Muscle of arm (tissue), 14 donors: ENCODE measurements at places on chromosomes 7 and 10. TPM values are rescaled to one million over a fixed set of nuclear protein-coding genes. Genes with fewer than 3 reads are reported as not detected.
A peak's percentile ranks its signal among the peaks of the same experiment; 100 is the strongest.

- no peak for DNase-seq
Observed at GRCh38 chr10:110847374-110847773, 24.4 kb upstream of the PDCD4 start.

GRCh38 chr10:50552771-50553535 lies 70.8 kb downstream of the SGMS1 start:
- no peak for DNase-seq

The RAMP3 gene
- 6.7 TPM for polyA plus RNA-seq

GRCh38 chr7:7104314-7104698 lies 78.0 kb upstream of the C1GALT1 start:
- no peak for DNase-seq

DNA sequence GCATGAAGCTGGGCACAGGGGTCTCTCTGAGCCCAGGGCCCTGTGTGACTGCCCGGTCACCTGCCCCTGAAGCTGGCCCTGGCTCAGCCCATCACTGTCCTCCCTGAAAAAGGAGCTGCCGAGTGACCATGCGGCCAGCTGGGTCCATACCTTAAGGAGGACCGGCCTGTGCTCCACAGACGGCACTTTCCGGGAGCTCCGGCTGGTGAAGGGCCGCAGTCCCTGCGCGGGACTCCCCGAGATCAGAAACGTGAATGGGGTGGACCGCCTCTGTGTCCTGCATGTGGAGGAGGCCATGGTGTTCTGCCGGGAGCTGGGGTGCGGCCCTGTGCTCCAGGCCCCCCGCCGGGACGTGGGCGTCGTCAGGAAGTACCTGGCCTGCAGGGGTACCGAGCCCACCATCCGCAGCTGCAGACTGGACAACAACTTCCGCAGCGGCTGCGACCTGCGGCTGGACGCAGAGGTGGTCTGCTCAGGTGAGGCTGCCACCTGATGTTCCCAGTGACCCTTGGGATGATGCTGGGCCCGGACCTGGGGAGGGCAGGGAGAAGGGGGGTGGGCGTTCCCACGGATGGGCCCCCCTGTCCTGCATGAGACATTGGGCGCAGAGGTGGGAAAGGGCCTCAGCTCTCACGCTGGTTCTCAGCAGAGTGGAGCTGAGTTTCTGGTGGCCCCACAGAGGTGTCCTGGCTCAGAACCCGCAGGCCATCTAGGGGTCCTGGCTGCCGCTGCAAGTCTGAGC lies 3.5 kb downstream of the SCART1 start:
- no peak for DNase-seq

The RNF148 gene
- not detected for polyA plus RNA-seq

DNA sequence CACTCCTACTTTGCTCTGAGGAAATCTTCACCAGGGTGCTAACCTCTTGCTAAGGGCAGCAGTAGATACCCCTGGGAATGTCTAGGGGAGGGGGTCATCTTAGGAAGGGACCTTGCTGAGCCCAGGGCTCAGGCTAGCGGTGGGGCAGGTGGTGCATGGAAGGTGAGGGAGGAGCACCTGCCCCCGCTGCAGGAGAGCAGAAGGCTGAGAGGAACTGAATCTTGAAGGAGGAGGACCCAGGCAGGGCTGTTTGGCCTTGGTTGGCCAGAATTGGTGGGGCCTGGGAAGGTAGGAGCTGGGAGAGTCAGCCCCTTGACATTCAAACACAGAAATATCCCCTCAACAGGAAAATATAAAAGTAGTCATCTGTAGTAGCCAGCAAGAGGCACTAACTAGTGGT lies 7.0 kb downstream of the CALHM3 start:
- no peak for DNase-seq

The MNX1 gene
- polyA plus RNA-seq, result not detected

DNA sequence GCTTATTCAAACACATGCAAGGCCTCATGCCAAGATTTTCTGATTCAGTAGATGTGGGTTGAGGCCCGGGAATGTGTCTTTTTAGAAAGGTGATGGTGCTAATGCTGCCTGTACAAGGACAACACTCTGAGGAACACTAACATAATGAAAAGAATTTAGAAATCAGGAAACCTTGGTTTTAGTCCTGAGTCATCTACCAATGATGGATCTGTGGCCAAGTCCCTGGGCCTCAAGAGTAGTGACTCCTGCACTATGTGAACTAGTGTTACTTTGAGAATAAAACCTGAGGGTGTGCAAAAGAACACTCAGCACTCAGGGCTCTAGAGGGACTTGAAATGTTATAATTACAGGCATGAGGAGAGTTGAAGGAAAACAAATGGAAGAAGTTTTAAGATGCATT lies 741.7 kb upstream of the GALNT17 start:
- DNase-seq, result no peak

- DNase-seq, result peak; percentile 71
Observed at GRCh38 chr7:66140924-66141323, 26.3 kb downstream of the CRCP start.

DNA sequence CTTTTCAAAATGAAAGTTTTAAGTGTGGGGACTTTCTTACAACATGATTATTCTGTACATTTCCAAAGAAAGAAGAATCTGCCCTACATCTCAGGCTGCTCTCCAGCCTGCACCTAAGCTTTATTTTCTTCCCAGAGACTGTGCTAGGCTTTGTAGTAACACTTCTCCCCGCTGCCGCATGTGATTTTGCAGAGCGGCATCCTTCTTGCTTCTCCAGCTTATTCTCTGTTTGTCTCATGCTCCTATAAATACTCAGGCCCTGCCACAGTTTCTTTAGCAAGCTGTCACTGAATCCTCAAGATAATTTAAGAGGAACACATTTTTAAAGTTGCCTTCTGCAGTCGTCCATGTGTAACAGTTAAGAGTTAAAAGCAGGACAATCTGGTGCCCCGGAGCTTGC lies 53.5 kb downstream of the INSYN2A start:
- DNase-seq, result no peak

DNA sequence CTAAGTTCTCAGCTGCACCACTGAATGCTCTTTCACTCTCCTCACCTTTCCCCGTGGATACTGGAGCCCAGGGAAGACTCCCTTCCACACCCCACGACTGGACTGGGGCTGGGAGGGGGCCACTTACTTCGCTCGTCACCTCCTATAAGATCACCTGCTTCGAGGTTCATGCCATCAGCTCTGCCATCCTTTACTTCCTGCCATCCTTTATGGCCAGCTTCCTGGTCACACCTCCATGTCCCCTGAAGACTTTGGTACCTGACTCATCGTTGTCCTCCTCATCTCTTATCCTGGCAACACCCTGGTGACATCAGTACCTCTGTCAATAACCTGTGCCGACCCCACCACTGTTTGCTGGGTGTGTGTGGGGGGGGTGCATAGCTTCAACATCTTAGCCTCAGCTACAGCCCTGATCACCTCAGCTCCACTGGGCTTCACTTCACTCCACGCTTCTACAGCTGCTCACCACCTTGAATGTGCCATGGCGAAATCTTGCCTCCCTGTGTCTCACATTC lies 8.7 kb upstream of the VDAC2 start:
- DNase-seq, result no peak

The OR2A2 gene
- polyA plus RNA-seq, result not detected

GRCh38 chr10:83680470-83680891 lies 458.8 kb upstream of the GHITM start:
- no peak for DNase-seq

- DNase-seq, result no peak
Observed at GRCh38 chr10:60611291-60611747, 167.0 kb upstream of the CDK1 start.

The NPSR1 gene
- polyA plus RNA-seq, result 0.99 TPM

DNA sequence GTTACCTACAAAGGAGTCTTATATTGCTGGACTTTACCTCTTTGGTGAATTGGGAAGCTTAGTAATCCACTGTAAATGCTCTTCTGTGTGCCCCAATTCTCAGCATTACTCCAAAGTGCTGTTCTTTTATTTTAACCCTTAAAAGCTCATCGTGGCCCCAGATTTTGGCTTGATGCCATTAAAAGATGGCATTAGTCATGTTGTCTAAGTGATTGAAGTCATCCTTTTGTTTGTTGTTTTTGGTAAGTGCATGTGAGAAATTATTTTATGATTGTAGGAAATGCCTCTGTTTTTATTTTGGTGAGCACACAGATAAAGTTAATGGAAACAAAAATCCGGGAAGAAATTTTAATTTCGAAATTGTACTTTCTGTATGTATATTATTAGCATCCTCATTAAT lies 82.5 kb upstream of the GATA3 start:
- DNase-seq, result no peak
